ENCODE measurements at places on chromosomes 7 and 10.

- no peak for DNase-seq
Measured at GRCh38 chr7:126450269-126450671, 802.5 kb downstream of the GRM8 start.

- no peak for DNase-seq
Measured at GRCh38 chr10:60733826-60734225, 44.5 kb upstream of the CDK1 start.

DNA sequence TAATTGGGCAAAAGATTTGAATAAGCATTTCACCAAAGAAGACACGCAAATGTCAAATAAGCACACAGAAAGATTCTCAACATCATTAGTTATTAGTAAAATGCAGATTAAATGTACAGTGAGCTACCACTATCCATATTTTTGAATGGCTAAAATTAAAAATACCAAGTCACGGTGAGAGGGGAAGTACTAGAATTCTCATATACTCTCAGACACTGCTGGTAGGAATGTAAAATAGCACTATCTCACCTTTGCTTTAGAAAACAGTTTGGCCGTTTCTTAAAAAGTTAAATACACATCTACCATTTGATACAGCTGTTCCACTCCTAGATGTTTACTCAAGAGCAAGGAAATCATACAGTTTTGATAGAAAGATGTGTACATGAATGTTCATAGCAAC is 115.8 kb upstream of the CELF2 start:
- DNase-seq = no peak

DNA sequence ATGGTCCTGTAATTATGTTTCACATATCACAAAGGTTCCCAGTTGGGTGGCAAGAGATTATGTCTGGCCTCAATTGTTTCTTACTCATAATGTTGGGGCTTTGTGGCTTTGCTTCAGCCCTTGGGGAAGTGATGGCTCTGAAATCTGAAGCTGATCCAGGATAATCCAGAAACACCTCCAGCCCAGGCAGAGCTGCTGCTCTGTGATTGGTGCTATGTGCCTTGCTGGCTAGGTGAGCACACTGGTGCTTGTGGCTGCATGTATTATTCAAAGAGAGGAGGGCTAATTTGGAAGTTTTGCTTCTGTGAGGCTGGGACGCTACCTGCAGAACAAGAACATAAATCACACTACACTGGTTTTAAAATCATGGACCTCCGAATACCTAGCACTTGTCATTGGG is 346.6 kb upstream of the MGMT start:
- no peak for DNase-seq

DNA sequence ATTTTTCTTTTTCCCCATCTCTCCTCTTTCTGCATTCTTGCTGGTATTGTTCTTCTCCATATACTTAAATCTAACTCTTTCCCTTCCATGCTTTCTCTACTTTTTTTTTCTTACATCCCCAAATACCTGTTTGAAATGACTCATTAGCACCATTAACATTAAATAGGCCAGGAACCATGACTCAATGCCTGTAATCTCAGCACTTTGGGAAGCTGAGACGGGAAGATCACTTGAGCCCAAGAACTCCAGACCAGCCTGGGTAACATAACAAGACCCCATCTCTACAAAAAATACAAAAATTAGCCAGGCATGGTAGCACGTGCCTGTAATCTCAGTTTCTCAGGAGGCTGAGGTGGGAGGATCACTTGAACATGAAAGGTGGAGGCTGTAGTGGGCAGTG is 1026.8 kb downstream of the GATA3 start:
- no peak for DNase-seq

DNA sequence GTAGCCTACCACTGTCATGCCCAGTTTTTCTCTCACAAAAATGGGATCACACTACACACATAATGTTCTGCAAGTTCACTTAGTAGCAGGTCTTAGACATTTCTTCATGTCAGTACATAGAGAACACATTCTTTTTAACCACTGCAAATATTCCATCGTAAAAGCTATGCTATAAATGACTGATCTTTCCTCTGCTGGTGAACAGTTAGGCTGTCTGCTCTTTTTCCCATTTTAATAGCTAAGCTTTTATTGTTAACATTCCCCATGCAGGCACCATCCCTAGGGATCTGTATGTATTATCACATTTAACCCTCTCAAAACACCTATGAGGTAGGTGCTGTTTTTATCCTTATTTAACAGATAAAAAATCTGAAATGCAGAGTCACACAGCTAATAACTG is 46.2 kb upstream of the PDCD4 start:
- DNase-seq = no peak
